ENCODE measurements at places on chromosomes 7 and 10. TPM values are rescaled to one million over a fixed set of nuclear protein-coding genes. Genes with fewer than 3 reads are reported as not detected.

DNA sequence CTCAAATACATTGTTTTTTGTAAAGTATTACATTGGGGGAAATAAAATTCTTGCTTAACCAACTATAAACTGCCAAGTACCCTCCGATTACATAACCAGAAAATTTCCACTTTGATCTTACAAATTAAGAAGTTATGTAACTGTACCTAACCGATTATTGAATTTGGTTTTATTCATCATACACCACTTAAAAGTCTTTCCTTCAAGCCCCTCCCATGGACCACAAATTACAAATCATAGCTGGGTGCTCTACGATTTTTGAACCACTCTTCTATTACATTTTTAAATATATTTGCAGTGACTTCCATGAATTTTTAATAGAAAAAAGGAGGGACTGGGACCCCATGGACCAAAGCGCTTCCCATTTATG, 630 bp downstream of the ZNF680 start:
- DNase-seq, result no peak

GRCh38 chr10:46096909-46097575, 51.0 kb upstream of the MSMB start:
- DNase-seq, result no peak

DNA sequence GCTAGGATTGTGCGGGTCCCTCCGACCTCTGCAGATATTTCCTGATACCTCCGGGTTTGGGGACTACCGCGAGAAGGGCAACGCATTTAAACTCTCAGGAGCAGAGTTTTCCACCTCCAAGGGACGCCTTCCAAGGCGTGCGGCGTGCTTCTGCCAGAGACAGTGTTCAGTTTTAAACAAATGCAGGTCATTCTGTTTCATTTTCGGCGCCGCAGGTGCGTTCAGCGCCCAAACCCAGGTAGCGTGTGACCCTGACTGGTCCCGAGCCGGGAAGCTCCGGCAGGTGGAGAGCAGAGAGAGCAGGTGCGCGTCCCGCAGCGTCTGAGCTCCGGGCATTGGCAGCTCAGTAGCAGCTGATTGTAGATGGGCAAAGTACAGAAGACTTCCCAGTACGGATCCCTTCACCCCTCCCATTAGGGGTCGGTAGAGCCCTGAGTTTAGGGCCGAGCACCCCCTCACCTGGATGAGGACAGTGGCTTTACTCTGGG, 1.4 kb upstream of the CYP26A1 start:
- peak; percentile 22 for DNase-seq

DNA sequence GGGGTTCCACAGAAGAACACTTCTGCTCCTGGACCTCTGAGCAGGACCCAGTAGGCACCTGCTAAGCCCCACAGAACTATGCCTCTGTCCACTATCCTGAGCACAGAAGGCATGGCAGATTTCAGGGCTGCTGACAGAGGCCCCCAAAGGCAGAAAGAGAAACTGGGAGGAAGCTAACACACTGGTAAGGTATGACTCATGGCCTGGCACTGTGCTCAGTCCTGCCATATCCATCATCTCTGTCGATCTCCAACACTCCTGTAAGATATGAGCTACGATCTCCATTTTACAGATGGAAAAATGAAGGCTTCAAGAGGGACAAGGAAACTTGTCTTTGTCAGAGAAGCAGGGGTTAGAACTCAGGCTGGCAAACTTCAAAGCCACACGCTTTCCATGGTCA, 62.2 kb downstream of the GRID1 start:
- DNase-seq, result no peak

DNA sequence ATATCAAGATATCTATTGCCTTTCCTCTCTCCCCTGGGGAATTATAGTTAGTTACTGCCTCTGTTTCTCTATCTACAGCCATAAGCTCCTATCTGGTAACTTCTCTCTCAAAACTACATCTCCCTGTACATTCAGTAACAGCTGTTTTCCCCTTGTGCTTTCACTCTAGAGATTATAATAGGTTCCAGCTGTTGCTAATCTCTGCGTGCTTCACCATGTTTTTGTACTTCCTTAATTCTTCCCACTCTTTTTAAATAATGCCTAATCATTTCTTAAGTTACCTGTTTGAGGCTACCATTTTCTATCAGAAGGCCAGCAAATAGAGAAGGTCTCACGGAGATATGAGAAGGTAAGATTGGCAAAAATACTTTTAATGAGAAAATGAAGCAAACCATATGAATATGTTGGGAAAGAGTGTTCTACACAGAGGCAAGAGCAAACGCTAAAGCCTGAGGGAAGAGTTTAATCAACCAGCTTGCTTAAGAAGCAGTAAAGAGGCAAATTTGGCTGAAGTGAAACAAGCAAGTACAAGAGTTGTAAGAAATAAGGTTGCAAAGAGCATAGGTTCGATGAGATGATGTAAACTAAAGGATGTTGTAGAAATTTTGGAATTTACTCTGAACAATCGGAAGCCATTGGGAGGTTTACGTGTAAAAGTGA, 101.9 kb upstream of the HGF start:
- DNase-seq, result no peak

DNA sequence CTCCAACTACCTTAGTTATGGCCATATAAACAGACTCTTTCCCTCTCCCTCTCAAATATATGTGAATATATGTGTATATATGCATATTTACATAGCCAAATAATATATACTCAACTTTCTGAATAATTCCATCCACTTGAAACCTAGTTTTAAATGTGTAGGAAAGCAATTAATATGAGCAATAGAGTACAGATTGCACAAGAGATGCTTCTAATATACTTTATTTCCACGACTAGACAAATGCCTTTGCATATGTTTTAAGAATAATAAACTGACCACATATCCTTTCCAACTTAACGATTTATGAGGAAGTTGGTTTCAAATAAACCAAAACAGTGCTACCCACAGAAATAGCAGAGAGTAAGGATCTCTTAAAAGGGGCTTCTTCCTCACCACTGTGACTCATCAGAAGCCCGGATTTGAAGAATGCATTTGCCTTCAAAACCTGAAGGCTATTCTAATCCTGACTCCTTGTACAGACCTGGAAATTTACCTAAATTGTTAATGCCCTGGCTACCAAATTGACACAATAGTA, 266.3 kb downstream of the AHR start:
- DNase-seq, result no peak

DNA sequence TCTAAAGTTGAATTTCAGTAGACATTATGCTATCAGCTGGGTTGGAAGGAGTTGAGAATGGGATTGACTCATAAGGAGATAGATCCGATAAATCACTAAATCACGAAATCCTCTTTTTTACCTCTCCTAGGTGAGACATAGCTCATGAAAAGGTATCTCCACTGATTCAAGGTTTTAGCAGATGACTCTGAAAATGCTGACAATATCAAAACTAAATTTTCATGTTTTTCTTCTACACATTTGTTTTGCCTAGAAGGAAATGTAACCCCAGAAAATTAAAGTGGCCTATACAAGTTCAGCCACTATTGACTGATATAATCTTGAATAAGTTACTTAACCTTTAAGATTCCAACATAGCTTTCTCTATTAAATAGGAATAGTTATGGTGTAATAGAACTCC, 82.2 kb upstream of the VWDE start:
- DNase-seq, result no peak

DNA sequence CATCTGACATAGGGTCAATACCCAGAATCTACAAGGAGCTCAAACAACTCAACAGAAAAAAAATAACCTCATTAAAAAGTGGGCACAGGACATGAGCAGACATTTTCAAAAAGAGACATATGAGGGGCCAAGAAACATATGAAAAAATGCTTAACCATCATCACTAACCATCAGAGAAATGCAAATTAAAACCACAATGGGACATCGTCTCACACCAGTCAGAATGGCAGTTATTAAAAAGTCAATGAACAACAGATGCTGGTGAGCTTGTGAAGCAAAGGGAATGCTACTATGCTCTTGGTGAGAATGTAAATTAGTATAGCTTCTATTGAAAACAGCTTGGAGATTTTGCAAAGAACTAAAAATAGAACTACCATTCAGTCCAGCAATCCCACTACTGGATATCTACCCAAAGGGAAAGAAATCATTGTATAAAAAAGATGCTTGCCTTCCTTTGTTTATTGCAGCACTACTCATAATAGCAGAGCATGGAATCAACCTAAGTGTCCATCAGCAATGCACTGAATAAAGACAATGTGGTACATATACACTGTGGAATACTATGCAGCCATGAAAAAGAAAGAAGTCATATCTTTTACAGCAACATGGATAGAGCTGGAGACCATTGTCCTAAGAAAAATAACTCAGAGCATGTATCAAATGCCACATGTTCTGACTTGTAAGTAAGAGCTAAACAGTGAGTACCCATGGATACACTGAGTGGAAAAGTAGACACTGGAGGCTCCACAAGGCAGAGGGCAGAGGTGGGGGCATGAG, 139.8 kb downstream of the ADARB2 start:
- no peak for DNase-seq

- DNase-seq, result no peak
Measured at GRCh38 chr7:39847227-39847626, 102.8 kb upstream of the CDK13 start.

DNA sequence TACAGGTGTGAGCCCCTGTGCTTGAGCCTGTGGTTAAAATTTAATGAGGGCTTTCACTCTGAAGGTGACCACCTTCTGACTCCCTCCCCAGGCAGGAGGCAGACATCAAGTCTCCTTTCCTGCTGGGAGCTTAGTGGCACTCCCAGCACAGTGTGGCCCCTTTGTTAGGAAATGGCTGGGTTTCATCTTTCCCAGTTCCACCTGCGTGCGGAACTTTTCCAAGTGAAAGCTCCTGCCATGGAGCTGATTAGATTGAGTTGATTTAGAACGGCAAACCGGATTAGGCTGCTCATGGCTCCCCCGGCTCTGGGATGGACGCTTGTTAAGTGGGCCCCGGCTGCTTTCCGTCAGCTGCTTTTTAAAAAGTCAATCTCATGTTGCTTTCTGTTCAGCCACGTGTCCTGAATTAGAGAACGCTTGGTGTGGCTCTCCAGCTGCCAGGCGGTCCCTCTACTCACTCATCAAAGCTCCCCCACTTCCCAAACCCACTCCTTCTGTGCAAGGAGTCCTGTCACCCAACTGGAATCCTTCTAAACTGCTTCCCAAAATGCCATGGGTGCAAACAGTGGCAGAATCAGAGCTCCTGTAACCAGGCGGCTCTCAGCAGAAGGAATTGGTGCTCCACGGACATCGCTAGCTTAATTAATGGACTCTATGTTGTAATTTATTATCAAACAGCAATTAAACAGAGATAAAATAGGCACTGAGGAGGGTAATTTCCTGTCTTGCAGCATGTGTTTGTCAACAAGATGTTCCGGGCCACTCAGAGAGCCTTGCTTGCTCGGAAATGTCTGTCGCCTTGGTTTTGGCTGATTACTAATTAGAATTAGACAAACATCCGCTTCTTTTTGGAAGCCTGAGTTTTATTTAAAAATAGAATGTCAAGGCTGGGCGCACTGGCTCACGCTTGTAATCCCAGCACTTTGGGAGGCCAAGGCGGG, 551.2 kb downstream of the GALNT17 start:
- DNase-seq, result no peak

DNA sequence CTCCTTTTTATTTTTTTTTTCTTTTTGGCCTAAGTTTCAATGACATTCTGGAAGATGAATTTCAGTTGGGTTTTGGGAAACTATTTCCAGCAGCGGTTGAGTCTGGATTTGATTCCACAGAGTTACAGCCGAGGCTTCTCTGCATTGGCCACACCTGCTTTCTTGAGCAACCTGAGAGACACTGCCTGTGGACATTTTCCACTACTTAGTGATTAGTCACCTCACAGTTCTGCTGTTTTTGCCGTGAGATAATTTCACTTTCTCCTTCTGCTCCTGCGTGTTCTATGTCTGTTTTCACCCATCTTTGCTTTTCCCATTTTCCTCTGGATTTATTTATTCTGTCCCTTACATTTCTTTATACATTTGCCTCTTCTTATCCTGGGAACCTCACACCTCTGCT, 243.0 kb downstream of the BICC1 start:
- no peak for DNase-seq

DNA sequence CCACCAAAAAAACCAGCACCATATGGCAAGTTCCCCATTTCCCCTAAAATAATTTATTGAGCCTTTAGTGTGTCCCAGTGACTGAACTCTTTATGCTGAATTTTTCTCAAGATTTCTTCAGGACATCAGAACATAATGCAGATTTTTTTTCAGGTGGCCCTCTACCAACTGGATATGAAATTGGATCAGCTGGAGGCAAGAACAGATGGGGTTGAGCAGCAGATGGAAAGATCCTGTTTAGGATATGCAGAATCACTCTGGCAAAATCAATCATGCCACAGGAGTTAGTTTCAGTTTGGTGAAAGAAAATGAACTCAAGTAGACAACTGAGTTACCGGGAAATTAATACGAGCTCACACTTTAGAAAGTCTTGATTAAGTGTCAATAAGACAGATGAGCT, 761.5 kb upstream of the C7orf33 start:
- no peak for DNase-seq

- DNase-seq, result peak; percentile 87
Measured at GRCh38 chr10:103966671-103967447, at the start of gene SLK. TSS of gene SLK (plus strand) at chr10:103967140. CDS start at chr10:103967746, 606 bp downstream.

DNA sequence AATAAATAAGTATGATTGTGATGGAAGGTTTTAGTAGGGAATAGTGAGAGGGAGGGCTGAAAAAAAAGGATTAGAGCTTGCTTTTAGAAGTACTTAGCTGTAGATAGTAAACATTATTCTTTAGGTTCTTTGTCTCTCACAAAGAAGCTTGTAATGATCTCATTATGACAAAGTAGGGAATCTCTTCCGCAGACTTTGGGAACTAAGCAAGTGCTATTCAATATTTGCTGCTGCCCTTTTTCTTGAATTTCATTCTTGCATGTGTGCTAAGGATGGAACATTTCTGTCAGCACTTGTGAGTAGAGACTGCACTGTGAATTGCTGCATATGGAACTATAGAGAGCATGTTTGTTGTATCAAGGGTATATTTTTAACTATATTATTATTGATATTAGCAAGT, 173.4 kb downstream of the ST7 start:
- DNase-seq, result no peak

- DNase-seq, result no peak
Measured at GRCh38 chr10:84587789-84588188, 259.4 kb downstream of the CCSER2 start.

GRCh38 chr10:59126261-59126660, 50.2 kb upstream of the PHYHIPL start:
- no peak for DNase-seq

- DNase-seq, result no peak
Measured at GRCh38 chr10:95526044-95526443, 35.1 kb downstream of the SORBS1 start.

DNA sequence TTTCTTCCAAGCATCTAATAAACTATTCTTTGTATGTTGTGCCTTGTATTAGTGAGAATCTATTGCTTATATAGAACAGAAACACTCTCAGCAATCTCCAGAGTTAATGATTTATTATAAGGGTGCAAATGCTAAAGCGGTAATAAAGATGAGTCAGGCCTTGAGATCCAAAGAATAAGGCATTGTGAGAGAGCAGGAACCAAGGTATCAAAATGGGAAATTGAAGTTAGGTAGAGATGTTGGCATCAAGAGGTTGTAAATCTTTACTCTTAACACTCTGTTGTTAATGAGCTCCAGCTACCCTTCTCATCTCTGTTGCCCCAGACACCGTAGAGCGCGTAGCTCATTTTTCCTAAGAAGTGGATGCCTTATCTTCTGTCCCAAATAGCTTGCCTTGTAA, 375.2 kb downstream of the ARL4A start:
- DNase-seq, result no peak

The FBXL13 gene
- total RNA-seq, result 0.15 TPM

The ESYT2 gene
- 86.0 TPM for total RNA-seq

The GRID1 gene
- total RNA-seq, result 1.0 TPM

The PAPOLB gene
- total RNA-seq, result 0.11 TPM

The CAMK2B gene
- total RNA-seq, result 0.61 TPM

The SHOC2 gene
- 66.8 TPM for total RNA-seq

Measured in left colon (tissue), 2 donors.